Inflammatory macrophage treated with lipopolysaccharide for 4 hours (primary cell): ENCODE measurements at places on chromosomes 4 and X.

DNA sequence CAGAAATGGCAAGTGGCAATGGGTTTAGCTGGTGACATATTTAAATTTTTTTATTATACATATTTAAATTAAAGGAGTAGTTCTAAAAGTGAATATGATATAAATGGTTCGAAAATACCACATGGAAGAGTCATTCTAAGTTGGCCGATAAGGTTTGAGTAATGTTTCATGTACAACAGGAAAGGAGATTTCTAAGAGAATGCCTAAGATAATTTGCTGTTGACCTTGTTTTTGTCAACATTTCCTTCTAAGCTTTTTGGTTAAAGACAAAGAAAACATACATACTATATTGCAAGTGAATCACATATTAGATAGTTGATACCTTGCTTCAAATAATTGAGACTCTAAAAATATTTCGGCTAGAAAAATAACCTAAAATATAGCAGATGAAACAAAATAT, 526.6 kb upstream of the SLIT2 start:
- no peak for DNase-seq

GRCh38 chrX:104854188-104854587, 288.2 kb downstream of the IL1RAPL2 start:
- no peak for DNase-seq

DNA sequence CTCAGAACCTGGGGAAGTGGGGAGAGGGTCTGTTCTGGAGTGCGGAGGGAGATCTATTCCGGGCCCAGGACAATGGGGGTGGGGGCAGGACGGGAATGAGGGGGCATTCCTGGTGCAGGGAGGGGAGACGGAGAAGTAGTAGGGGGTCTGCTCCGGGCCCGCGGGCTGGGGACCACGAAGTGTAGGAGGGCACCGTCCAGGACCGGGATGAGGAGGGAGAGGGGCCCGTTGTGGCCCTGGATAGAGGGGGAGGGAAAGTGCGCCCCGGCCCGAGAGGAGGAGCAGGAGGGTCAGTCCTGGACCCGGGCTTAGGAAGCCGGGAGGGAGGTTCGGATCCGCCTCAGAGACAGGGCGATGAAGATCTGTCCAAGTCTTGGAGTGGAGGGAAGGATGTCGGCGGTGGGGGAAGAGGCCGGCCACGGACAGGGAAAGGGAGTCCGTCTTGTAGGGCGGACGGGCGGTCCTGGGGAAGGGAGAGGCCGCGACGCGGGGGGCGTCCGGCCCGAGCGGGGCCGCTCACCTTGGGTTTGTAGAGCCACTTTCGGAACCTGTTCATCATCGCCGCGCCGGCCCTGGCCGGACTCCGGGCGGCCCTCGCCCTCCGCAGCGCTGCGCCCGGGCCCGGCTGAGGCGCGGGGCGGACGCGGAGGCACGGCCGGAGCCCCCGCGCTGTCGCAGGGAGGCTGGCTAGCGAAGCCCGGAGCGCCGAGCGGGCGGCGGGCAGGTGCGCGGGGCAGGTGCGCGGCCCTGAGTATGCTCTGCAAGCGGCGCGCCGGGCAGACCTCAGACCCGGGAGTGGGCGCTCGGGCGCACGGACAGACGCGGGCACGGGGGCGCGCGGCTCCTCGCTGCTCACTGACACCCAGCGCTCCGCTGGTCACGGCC, at the start of gene ZFYVE28:
ZFYVE28 (minus strand) TSS at position 881 of the 885 bp plus-strand sequence; CDS start at position 559, 322 bp downstream.
- no peak for DNase-seq

GRCh38 chr4:145280541-145280940, 100.2 kb upstream of the OTUD4 start:
- no peak for DNase-seq

- peak; percentile 30 for DNase-seq
These were observed 2.2 kb upstream of the CFI start for GRCh38 chr4:109803924-109804571.

- DNase-seq, result peak; percentile 46
These were observed 137.4 kb upstream of the GUCY1A1 start for GRCh38 chr4:155529272-155529671.

DNA sequence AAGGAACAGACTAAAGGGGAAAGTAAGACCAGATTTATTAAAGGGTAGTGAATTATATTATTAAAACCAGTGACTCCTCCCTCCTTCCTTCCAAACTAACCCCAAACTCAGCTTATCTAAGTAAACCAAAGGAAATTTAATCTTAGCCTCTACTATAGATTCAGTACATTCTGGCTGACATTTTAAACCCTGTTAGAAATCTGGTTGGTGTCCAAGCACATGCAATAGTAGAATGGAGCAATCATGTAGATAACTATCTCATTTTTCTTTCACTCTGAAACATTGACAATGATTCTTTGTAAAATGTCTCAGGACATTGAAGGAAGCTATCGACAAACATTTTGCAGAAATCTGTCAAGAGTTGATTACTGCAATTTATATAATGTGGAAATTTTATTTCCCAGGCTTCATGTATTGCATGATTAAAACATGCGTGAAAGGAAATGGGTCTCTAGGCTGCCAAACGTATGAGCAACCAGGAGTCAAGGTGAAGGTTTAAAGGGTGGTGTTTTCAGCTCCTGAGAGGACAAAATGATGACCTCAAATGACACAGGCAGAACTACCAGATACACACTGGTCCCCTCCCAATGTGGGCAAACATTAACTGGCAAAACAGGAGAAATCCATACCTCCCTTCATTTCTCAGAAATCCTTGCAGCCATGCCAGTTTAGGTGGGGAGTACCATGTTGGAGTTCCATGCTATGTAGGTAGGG, 58.2 kb upstream of the RBM47 start:
- peak; percentile 30 for DNase-seq

GRCh38 chr4:182741914-182742313, 175.3 kb downstream of the DCTD start:
- no peak for DNase-seq

GRCh38 chr4:133866328-133866699, 335.3 kb downstream of the PABPC4L start:
- no peak for DNase-seq

DNA sequence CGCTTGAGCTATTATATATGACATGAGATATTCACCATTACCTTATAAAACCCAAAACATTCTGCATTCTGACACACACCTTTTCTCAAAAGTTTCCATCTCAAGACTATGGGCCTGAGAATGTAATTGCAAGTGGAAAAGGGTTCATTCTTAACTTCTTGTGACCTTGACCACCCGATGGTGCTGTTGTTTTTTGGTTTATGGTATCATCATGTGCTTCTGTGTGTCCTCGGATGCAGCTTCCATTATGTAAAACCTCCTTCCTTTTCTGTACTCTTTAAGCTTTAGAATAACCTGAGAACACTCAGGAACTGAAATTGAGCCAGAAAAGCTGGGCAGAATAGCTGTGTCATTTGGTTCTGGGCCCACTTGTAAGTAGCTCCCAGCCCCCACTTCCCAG, 16.2 kb upstream of the PUDP start:
- no peak for DNase-seq

- DNase-seq, result peak; percentile 34
These were observed 7.5 kb downstream of the YY2 start for GRCh38 chrX:21863241-21863640.

DNA sequence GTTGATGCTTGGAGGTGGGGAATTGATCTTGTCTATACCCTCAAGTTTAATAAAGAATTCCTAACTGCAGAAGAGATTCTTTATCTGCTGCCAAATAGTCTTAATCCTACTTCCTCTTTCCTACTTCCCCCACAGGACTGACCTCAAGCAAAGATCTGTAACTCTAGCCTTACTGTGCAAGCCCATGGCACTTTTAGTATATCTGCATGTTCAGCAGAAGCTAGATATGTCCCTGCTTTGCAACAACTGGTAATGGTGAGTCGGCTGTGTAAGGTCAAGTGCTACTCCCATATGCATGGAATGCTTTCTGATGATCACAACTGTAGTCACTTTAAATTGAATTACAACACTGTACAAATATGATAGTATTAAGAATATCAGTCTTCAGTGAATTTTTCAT, 26.3 kb upstream of the PDS5A start:
- DNase-seq, result peak; percentile 82

GRCh38 chrX:133857640-133858269, 127.6 kb downstream of the GPC3 start:
- DNase-seq, result no peak

DNA sequence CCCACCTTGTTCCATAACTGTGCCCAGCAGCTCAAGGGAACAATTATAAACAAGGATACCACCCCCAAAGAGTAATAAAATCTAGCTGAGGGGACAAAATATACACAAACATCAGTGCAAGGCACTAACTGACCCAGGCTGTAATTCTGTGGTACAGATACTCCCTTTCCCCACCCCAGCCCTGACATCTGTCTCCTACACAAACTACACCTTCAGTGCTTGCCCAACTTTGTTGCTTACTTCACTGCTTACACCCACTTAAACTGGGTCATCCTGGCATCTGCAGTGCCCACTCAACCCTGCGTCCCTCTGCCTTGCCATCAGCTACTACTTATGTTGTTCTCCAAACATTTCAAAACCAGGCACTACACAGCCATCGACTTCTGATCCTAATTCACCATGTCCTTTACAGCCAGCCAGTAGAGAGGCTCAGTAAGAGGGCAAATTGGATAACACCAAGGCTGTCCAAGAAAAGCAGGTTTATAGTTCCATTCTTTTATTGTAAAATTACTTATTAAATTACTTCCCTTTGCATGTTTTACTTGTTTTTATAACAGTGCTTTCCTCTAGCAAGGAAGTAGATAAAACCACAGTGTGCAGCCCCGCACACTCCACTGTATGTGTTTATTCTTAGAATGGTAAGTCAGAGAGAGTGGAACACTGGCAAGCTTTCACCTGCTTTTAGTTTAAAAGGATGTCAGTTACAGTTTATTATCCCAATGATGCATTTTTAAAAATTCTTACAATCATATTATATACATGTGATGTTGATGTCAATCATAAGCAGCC, 149.6 kb downstream of the INPP4B start:
- DNase-seq, result no peak

- DNase-seq, result peak; percentile 37
These were observed 82.2 kb downstream of the FNIP2 start for GRCh38 chr4:158850800-158851644.

- DNase-seq, result peak; percentile 10
These were observed 15.0 kb downstream of the RGN start for GRCh38 chrX:47093248-47093647.

DNA sequence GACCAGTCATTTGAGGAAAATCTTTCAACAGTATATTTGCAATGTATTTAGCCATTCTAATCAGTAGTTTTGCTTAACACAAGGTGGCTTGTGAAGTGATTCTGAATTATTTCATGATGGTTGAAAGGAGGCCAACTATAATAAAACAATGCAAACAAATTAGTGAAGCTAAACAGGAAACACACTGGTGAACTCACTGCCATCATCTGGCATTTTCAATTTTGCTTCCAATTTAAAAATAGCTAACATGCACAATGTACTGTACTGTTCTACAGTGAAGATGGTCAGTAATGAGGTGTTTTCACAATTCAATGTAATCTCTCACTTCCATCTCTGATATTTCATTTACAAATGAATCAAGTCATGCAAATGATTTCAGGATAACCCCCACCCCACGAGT, 31.1 kb downstream of the PGRMC2 start:
- no peak for DNase-seq

- DNase-seq, result no peak
These were observed 39.0 kb upstream of the SLC7A3 start for GRCh38 chrX:70969635-70970481.

- no peak for DNase-seq
These were observed 199.4 kb upstream of the TRAM1L1 start for GRCh38 chr4:117284736-117285135.

DNA sequence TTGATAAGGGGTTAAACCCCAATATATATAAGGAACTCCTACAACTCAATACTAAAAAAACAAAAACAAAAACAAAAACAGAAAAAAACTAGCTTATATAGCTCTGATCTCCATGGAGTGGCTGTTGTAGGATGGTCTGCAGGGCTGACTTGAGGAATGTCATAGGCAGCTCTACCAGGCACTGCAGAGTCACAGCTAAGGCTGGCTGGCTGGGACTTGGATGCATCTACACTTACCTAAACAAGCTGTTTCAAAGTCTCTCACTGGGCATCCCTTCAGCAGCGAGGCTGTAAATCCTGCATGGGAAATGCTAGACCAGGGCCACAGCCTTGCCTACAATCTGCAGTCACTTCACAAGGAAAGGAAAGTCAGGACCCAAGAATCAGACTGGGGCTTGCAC, 61.3 kb downstream of the HOPX start:
- DNase-seq, result no peak

GRCh38 chr4:99383833-99384392, 31.4 kb upstream of the ADH1C start:
- no peak for DNase-seq

DNA sequence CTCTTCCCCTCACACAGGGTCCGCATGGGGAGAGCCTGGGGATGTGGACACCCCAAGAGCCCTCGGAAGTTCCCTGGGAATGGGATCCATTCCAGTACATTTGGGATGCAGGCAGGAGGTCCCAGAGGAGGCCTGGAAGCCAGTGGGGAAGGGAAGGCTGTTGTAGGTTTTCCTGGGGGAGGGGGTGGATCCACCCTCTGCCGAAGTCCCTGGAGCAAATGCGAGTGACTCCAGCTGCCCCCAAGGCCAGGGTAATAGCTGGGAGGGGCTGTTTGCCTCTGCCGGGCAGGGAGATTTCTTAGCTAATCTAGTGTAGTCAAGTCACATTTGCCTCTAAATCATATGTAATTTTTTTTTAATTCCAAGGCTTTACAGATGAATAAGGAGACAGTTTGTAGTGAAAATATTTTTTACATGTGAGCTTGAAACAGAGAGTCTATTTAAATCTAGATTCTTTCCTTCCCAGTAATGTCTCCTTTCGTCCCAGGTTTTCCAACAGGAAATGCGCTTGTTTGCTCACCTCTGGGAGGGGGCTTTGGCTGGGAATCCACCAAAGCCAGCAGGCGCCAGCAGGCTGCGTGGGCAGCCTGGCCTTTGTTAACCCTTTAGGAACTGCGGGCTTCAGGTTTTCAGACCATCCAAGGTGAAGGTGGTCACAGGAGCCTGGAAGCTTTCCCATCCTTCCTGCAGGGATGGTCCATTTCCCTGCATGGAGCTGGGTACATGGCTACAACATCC, 26.8 kb downstream of the SH3TC1 start:
- no peak for DNase-seq

DNA sequence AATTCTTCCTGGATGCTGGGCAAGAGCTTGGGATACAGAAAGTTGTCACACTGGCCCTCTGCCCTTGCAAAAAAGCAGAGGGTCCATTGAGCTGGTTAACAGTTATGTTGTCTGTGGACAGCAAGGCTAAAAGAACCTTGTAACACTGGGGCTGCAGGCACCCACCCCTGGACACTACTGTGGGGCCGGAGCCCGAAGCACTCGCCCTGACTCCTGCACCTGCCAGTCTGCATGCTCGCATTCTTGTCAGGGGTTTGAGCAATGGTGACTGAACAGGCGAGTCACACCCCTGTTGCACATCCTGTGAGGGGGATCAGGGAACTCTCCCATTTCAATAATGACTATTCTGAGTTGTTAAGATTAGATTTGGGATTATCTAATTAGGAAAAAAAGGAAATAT, 23.6 kb downstream of the ADH4 start:
- no peak for DNase-seq

GRCh38 chr4:164989471-164989870, 12.0 kb upstream of the TRIM61 start:
- no peak for DNase-seq

DNA sequence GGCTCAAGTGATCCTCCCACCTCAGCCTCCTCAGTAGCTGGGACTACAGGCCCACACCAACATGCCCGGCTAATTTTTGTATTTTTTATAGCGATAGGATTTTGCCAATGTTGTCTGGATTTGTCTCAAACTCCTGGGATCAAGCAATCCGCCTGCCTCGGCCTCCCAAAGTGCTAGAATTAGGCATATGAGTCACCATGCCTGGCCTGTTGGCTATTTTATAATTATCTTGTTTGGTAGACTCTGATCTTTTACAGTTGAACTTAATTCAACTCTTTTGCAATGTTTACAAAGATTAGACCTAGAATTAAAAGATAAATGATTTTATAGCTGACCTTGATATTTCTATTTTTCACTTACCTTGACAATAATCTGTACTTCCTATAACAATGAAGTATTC, 18.0 kb downstream of the DCK start:
- DNase-seq, result no peak
